ENCODE measurements at places on chromosomes 5 and 9.

GRCh38 chr5:74543162-74543995 is 97.1 kb downstream of the ENC1 start:
- DNase-seq: peak; percentile 85

DNA sequence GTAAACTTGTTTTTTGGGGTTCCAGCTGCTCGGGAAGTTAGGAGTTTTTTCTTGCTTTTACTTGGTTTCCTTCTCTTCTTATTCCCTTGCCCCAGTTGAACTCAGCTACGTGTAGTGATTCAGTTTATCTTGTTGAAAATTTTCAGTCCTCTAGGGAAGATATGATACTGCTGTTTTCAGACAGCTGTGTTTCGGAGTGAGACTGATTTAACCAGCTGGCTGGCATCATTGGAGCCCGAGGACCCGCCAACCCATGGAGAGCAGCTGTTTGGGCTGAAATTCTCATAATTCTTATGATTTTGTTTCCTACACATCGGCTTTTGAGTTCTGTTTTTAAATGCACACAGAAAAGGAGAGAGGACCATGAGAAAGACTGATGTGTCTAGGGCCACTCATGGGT is 271.5 kb downstream of the NR3C1 start:
- no peak for DNase-seq

GRCh38 chr5:54525261-54525660 is 7.7 kb downstream of the SNX18 start:
- DNase-seq: no peak

DNA sequence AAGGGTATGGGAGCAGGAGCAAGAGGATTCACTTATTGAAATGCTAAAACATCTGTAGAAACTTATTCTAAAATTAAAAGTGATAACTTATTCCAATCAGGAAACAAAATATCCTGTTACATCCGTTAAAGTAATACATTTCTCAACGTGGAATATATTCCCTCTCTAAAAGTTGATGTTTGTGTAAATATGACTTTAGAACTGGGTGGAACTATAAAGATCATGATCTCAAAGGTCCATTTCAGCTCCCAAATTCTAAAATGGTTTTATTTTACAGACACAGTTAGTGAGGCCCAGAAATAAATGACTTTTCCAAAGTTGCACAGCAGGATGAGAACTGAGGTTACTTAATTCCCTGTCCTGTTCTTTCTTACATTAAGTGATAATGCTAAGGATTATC is 21.1 kb downstream of the ISOC1 start:
- DNase-seq: no peak

- DNase-seq: no peak
These were observed 813.9 kb upstream of the CDH10 start for GRCh38 chr5:25458628-25459027.

DNA sequence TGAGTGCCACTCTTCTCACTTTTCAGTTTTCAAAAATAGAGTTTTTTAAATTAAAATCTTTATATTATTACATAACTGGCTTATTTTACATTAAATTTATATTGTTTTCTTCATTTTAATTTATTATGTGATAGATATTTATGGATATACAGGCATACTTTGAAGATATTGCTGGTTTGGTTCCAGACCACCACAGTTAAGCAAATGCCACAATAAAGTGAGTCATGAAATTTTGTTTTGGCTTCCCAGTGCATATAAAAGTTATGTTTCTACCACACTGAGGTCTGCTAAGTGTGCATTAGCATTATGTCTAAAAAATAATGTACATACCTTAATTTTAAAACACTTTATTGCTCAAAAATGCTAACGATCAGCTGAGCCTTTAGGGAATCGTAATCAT is 47.4 kb downstream of the NDUFS4 start:
- DNase-seq: no peak

- no peak for DNase-seq
These were observed 11.9 kb downstream of the ZFR start for GRCh38 chr5:32432633-32433032.

- no peak for DNase-seq
These were observed 4.3 kb upstream of the ACER2 start for GRCh38 chr9:19404283-19405075.

- DNase-seq: no peak
These were observed 253.3 kb downstream of the CTNND2 start for GRCh38 chr5:11650936-11651335.

DNA sequence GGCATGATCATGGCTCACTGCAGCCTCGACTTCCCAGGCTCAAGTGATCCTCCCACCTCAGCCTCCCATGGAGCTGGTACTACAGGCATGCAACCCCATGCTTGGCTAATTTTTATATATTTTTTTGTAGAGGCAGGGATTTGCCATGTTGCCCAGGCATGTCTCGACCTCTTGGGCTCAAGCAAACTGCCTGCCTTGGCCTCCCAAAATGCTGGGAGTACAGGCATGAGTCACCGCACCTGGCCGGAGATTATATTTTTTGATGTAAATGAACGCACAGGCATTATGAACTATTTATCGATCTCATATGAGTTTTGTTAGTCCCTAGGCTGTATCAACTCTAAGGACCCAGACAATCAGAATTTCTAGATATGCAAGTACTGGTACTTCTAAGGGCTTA is 25.5 kb upstream of the CEP120 start:
- no peak for DNase-seq

DNA sequence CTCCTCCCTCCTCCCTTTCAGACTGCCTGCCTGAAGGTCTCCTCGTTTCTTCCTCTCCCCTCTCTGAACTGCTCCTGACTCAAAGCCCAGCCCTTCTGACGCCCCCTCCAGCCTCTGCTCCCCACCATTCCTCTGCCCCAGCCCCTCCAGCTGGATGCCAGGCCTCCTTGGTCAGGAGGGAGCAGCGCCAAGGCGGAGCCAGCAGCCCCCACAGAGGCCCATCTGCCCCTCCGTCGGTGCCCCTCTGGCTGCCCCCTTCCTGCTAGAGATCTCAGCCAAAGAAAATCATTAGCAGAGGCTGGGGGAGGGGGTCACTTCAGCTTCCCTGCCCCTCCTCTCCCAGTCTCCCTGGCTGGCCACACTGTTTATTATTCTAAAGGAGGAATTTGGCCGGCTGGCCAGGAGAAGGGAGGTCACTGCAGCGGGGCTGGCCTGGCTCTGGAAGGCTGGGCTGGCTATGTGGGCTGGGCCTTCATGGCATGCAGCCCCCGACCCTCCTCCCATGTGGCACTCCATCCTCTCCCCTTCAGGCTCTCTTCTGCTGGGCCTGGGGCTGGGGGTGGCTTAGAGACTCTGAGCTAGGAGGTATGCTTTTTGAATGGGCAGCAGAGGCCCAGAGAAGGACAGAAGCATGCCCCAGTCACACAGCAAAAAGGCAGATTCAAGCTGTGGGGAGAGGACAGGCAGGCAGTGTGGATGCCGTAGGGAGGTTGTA is 16.9 kb downstream of the PDGFRB start:
- no peak for DNase-seq

DNA sequence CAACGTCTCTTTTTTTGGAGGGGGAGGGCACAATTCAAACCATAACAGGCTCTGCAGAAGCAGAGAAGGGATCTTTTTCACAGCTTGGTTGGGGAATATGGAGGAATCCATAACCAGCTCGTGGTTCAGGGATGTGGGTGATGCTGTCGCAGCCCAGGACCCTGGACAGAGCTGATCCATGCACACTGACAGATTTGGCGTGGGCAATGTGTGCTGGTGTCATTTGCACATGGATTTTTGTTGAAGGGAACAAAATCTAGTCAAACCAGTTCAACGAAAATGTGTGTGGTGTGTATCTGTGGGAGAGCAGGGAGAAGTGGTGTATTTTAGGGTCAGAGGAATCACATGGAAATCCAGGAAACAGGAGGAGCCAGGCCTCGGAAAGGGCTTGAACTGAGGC is 4.2 kb downstream of the DOCK2 start:
- no peak for DNase-seq

- DNase-seq: no peak
These were observed 31.9 kb upstream of the CEP120 start for GRCh38 chr5:123455095-123455494.

DNA sequence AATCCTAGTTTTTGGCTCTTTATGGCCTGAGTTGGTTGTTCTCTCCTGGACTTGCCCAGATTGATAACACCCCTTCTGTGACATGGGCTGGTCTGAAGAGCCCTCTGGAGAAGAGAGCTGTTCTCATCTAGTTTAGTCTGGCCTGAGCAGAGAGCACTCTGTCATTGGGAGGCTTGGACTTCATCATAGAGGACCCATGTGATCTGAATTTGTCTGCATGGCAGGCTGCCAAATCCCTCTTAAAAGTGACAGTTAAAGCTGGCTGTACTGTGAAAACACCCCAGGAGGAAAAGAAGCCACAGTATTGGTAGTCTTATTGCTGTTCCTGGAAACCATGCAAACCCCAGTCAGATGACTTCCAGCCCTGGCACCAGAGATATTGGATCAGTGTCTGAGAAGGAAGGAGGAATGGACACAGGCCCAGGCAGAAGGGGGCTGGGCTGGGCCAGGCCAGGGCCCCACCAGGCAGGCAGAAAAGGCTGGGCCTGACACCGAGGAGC is 3.7 kb upstream of the WDR31 start:
- no peak for DNase-seq

DNA sequence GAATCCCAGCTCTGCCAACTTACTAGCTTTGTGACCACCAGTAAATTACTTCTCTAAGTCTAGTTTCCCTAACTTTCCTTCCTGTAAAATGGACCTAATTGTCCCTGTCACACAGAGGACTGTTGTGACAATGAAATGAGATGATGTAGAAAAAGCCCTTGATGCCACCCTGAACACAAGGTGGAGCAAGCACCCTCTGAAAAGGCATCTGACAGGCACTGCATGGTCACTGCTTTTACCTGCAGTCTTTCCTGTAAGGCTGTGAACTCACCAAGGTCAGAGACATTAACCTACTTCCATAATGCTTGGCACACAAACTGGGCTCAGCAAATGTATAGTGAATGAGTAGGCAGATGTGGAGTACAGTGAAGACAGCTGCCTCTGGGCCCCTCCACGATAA is 6.1 kb downstream of the SLC31A2 start:
- DNase-seq: no peak
